Fibroblast of villous mesenchyme (primary cell): ENCODE measurements at places on chromosomes 2 and 18. TPM values are rescaled to one million over a fixed set of nuclear protein-coding genes. Genes with fewer than 3 reads are reported as not detected.

- DNase-seq, result no peak
Measured at GRCh38 chr2:7840651-7841380, 841.0 kb upstream of the ID2 start.

GRCh38 chr2:197256547-197257170 lies 53.9 kb downstream of the ANKRD44 start:
- no peak for DNase-seq

DNA sequence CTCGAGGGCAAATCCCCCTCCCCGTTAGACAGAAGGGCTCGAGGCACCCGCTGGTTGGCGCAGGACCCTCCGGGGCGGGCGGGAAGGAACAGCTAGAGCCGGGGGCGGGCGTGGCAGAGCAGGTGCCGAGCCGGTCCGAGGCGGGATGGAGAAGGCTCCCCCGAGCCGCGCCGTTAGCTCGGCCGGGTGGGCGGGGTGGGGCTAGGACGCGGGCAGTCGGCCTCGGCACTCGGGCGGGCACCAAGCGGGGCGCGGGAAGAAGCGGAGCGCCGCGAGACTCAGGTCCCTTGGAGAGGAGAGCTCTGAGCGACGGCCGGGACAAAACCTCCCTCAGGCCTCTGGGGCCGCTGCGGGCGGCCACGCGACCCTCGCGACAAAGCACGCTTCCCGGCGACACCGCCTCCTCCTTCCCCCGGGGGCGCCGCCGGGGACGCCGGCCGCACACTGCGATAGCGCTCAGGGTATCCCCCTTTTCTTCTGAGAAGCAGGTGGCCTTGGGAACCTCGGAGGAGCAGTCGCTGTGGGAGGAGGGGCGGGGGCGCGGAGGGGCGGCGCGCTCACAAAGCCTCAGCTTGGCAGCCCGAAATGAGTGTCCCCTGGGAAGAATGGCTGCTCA lies 721 bp downstream of the FHOD3 start:
- DNase-seq, result no peak

DNA sequence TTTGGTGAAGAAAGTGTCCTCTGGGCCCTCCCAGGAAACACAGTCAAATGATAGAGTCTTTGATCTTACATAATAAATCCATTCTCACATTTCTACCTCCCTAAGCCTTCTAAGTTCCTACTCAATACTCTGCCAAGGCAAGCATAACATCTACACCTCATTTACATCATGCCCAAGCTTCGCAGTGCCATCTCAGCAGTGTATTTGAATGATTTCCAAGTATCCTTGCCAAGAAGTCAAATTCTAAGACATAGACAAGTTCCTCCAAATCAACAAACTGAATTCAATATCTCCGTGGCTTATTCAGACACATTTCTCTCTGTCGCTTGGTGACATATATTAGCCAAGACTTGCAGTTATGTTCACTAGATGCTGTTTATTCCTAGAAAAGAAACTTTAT lies 8.1 kb upstream of the MLPH start:
- no peak for DNase-seq

DNA sequence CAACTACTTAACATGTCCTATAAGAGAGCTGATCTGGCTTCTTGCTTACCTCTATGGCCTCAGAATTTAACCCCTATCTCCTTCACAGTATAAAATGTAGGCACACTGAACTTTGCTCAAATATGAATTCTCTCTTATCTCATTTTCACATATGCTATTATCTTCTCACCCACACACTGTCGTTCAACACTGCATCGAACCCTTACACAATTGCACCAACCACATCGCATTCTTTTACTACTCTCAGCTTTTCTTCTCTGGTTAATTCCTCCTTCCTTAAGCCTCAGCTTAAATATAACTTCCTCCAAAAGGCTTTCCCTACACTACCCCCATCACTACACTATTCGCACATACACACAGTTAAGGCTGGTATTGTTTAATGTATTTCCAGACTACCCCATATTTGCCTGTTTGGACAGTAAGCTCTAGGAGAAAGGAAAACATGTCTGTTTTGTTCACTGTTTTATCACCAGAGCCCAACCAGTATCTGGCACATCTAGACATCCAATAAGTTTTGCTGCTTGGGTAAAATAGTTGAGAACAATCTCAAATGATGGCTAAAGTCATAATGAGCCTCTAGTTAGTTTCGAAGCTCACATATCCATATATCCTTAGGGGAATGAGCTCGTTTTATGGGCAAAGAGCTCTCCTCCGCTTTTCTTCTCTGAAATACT lies 47.7 kb downstream of the HIBCH start:
- DNase-seq, result no peak

GRCh38 chr2:24725956-24726355 lies 67.2 kb downstream of the PTRHD1 start:
- DNase-seq, result no peak

GRCh38 chr2:121697108-121697631 lies 39.5 kb downstream of the NIFK start:
- no peak for DNase-seq

- DNase-seq, result no peak
Measured at GRCh38 chr18:5984245-5984644, 88.9 kb upstream of the TMEM200C start.

DNA sequence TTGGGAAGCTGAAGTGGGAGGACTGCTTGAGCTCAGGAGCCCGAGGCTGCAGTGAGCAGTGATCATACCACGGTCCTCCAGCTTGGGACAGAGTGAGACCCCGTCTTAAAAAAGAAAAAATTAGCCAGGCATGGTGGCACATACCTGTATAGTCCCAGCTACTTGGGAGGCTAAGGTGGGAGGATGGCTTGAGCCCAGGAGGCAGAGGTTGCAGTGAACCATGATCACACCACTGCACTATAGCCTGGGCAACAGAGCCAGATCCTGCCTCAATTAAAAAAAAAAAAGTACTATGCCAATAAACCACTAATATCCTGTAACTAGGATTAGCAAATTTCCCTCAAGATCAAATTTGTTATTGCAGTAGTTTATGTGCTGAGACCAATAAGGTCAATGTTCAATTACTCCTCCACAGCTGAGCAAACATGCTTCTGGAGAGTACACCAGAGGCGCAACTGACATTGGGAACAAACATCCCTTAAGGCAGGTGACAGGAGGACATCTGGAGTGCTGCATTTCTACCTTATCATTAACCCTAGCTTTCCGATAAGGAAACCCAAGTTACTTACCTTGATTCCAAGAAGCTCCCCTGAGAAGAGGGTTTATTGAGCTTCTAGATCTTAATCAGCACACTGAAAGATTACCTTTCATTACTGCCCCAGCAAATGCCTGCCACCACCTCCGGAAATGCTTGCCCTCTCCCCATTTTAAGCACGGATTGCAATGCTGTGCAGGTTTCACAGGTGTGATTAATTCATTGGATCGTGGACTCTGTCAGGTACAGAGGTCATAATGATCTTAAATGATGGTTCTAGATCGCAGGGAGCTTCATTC lies 26.2 kb downstream of the MGAT4A start:
- no peak for DNase-seq

DNA sequence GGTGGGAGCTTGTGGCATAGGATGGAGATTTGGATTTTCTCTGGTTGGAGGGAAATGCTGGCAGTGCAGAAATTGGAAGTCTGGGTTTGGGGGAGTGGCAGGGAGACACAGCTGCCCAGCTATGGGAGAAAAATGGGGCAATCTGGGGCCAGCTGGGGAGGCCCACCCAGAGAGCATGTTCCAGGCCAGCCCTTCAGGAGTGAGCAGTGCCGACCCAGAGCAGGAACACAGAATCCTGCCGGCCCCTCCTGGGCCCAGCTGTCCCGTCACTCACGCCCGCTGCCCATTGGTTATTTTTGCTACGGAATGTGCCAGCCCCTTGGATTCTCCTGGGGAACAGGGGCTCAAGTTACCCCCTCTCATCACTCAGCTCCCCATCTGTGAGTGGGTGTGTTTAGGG lies 4.9 kb downstream of the SPEG start:
- no peak for DNase-seq

SOWAHC gene
- 9.3 and 10.8 TPM in 2 replicates for total RNA-seq

SLC4A5 gene
- total RNA-seq, result under 0.01 and 0.32 TPM in 2 replicates

ZNF385B gene
- not detected in 2 replicates for total RNA-seq

DUSP2 gene
- total RNA-seq, result 0.86 and 2.3 TPM in 2 replicates

UGT1A3 gene
- not detected in 2 replicates for total RNA-seq

C1QL2 gene
- total RNA-seq, result not detected in 2 replicates
